ENCODE measurements at places on chromosomes 11 and 22.

DNA sequence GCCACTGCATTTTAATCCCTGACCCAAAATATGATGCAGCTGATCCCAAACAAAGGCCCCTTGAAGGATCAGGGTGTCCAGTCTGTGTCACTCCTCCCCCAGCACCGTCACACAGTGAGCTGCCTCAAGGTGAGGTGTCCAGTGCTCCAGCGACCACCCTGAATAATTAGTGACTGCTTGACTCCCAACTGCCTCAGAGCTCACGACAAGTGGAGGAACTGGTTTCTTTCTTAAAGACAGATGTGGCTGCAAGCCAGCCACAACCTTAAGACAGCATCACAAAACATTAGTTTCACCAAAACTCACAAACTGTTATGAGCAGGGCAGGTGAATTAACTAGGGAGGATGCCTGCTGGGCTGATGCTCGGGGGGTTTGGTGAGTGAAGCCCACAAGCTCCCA is 74.6 kb downstream of the PIWIL3 start:
- no peak for DNase-seq

DNA sequence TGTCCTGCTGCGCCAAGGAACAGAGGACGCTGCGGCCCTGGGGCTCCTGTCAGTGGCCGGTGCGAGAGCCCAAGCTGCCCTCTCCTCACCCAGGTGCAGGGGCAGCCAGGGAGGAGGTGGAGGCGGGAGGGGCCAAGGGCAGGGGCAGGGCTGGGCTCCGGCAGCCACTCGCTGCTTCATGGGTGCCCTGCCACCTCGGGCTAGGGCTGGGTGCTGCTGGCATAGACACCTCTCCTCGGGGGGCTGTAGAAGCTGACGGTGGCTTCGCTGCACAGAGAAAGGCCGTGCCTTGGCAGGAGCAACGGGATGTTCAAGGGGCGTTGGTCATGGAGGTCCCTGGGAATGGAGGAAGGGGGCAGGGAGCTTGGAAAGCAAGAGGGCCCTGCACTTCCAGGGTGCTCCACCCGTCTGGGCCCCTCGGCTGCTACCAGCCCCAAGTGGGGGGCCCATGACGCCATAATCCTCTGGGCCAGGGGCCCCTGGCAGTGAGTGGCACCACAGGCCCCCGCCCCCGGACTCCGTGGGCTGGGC is 1.6 kb upstream of the TBX1 start:
- DNase-seq = no peak

GRCh38 chr11:95337175-95337957 is 106.4 kb upstream of the SESN3 start:
- DNase-seq = no peak

GRCh38 chr22:36465232-36466021 is 16.0 kb downstream of the TXN2 start:
- DNase-seq = no peak

- DNase-seq = no peak
Observed at GRCh38 chr11:107821199-107821927, 37.2 kb downstream of the SLC35F2 start.

DNA sequence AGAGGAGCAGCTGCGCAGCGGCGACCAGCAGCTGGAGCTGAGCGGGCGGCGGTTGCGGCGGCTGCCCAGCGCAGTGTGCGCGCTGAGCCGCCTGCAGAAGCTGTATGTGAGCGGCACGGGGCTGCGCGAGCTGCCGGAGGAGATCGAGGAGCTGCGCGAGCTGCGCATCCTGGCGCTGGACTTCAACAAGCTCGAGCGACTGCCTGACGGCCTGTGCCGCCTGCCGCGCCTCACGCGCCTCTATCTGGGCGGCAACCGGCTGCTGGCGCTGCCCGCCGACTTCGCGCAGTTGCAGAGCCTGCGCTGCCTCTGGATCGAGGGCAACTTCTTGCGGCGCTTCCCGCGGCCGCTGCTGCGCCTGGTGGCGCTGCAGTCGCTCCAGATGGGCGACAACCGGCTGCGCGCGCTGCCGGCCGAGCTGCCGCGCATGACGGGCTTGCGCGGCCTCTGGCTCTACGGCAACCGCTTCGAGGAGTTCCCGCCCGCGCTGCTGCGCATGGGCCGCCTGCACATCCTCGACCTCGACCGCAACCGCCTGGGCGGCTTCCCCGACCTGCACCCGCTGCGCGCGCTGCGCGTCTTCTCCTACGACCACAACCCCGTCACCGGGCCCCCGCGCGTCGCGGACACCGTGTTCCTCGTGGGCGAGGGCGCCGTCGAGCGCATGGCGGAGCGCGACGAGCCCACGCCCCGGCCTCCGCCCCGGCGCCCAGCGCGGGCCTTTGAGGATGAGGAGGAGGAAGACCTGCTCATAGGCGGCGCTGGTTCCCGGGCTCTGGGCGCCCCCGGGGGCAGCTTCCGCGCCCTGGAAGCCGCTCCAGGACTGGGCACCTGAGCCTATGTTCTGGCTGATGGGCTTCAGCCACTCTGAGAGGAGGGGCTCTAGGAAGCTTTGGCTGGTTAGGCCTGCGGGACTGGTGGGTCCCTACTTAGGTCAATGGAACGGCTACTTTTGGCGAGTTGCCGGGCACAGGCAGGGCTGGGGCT is 787 bp downstream of the LRRC10B start:
- DNase-seq = no peak

DNA sequence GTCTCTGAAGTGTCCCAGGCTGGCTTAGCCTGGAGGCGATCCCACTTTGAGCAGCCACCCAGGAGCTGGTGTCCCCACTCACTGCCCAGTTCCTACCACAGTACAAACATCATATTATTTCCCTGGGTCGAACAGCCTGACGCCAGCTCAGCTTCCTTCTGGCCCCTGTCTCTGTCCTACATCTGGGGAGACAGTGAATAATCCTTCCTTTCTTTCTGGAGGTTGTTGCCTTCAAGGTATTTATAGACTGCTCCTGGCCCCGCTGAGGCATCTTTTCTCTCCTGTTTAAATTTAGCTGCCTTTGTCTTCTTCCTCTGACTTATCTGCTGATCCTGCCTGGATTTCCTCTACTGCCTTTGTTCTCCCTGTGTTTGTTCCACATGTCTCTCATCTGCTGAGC is 56.8 kb upstream of the LRRC55 start:
- no peak for DNase-seq

- DNase-seq = no peak
Observed at GRCh38 chr11:35618497-35619115, 346 bp downstream of the FJX1 start.

GRCh38 chr22:24289114-24289513 is 18.5 kb downstream of the SPECC1L start:
- DNase-seq = no peak

- no peak for DNase-seq
Observed at GRCh38 chr11:82980292-82980691, 78.8 kb downstream of the DDIAS start.

GRCh38 chr11:89495951-89496350 is 4.8 kb upstream of the NOX4 start:
- no peak for DNase-seq

DNA sequence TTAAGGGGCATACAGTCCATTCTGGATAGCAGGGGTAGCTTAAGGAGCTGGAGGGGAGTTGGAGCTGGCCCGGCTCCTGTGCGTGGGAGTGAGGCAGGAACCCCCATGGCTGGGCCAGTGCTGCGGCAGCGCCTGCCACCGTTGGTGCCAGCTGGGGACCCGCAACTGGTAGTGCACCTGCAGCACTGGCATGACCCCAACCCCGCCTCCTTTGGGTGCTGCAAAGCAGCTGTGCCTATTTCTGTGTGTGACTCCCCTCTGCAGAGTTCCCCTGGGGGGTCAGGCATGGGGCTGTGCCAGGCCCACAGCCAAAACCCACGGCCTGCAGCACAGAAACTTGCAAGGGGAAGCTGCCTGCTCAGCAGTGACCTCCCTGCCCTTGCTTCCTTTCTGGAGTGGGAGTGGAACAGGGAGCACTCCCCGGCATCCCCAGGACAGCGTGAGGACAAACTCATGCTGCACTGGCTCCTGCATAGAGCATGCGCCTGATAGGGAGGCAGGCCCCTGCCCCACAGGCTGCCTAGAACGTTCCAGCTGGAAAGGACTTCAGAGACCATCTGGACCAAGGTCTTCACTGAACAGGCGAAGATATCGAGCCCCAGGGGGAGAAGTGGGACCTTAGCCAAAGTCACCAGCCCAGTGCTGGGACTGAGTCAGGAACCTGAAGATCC is 26.2 kb upstream of the RAB1B start:
- DNase-seq = no peak

DNA sequence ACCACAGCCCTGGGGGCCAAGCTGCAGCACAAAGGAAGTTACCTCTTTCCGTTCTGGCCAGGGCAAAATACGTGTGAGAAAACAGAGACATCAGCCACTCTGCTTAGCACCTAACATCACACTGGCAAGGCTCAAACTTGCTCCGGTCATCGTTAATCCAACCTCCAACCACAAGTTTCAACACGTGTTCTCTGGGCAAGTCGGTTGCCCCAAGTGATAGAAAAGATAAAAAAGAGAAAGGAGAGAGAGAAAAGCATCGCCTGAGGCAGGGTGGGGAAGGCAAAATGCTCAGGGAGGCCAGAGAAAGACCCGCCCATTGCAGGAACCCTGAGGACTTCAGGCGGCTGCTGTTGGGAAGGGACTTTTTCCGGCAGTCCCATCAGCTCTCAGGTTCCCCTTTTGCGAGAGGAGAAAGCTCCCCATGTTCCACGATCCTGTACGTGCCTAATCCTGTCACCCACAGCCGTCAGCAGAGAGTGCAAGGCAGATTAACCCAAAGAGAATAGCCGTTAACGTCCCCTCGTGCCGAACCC is 18.5 kb upstream of the B4GALNT4 start:
- DNase-seq = no peak

GRCh38 chr11:122513997-122514396 is 141.5 kb upstream of the UBASH3B start:
- no peak for DNase-seq

GRCh38 chr22:49724893-49725489 is 102.7 kb downstream of the BRD1 start:
- DNase-seq = peak; percentile 47

DNA sequence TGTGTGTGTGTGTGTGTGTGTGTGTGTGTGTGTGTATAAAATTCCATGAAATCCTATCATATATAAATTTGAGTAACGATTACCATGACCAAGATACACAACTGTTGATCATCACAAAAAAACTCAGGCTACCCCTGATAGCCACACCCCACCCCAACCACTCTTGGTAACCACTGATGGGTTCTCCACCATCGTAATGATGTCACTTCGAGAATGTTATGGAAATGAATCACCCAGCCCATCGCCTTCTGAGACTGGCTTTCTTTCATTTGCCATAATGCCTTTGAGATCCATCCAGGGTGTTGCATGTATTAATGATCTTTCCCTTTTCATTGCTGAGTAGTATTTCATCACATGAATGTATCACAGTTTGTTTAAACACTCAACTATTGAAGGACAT is 496.0 kb downstream of the MIAT start:
- no peak for DNase-seq

DNA sequence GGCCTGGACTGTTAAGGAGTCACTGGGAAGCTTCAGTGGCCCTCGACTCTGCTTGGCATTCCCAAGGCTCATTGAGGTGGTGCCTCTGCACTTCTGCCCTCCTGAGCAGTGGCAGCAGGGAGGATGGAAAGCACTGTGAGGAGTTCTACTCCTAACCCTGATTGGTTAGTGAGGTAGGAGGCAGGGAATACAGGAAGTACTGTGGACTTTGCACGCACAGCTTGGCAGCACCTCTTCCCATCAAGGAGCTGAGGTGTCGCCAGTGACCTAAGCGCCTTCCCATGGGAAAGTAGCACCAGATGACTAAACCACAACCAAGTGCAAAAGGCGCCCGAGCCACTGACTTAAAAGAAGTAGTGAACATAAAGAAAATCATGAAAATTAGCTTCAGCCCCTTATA is 152.5 kb upstream of the CADM1 start:
- DNase-seq = no peak

DNA sequence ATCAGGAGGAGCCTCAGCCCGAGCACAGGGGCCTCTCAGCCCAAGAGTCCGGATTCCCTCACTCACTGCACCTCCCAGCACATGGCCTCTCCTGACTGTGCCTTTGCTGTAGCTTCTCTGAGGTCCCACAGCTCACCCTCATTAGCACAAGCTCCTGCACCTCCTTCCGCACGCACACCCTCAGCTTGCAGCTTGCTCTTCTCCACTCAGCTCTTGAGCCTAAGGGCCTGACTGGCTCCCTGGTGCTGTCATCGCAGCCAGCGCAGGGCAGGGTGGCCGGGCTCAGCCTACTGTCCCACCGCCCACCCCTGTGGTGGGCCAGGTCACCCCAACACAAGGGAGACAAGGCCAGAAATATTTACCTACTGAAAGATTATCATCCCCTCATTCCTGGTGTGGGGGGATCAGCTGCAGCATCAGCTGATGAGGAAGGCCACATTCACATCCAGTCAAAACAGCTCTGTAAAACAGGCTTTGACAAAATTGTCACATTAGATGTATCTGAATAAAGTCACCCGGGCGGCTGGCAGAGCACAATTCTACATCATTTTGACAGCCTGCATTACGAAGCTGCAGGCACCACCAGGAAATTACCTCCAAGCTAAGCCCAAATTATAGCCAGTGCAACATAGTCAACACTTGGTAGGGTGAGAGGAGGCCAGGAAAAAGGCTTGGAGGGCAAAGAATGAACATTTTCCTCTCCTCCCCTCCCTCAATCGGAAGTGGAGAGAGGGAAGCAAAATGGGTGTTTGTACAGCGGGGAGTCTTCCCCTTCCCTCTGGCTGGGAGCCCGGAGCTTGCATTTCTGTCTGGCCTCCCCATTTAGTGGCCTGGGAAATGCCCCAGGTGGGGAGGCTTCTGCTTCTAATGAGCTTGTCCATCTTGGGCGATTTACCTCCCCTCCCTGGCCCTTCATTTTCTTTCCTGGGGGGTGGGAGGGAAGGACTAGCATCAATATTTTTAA is 29.5 kb upstream of the IGSF9B start:
- no peak for DNase-seq

GRCh38 chr22:45731041-45731797 is 59.6 kb downstream of the ATXN10 start:
- no peak for DNase-seq

DNA sequence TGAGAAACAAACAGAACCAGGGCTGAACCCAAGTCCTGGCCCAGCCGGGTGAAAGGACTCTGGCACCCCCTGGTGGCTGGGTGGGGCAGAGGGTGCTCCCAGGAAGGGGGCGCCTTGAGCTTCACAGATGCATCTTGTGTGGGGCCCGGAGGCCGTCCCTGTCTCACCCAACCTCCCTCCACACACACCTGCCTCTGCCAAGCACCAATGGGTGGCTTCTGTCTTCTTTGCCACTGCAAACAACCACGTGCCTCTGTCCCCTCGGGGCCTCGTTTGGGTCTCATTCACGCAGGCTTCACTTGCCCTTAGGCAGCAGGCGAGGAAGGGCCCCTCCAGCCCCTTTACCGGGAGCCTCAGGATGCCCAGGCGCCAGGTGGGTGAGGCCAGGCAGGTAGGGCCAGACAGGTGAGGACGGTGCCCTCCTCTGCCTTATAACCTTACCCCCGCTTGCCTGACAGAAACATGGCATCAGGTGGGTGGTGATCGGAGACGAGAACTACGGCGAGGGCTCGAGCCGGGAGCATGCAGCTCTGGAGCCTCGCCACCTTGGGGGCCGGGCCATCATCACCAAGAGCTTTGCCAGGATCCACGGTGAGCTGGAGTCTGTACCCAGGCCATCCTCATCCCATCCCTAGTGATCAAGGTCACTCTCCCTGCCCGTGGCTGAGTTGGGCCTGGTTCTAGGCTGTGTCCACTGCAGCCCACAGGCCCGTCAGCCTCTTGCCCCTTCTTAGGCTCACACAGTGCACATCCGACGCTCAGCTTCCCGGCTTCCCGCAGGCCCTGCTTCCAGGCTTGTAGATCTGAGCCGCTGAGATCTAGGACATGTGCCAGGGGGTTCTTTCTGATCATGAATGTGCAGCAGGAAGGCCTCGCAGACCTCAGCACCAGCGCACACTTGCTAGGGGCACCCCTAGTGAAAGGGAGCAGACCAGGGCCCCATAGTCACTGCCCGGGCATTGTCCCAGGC is 17.2 kb downstream of the POLR3H start:
- DNase-seq = peak; percentile 56

- DNase-seq = no peak
Observed at GRCh38 chr11:121341609-121342008, 49.0 kb downstream of the SC5D start.

Data from activated CD4-positive, CD25-positive, alpha-beta regulatory T cell (primary cell).